ENCODE measurements at places on chromosomes 11 and 22.
A peak's percentile ranks its signal among the peaks of the same experiment; 100 is the strongest.

- DNase-seq: peak; percentile 89
These were observed 1.2 kb upstream of the RASGRP2 start for GRCh38 chr11:64745189-64745520.

- no peak for DNase-seq
These were observed at the start of gene IFITM5 for GRCh38 chr11:299081-299891. Gene IFITM5, minus strand, starts transcription at chr11:299526. Its CDS starts 36 bp downstream, at chr11:299490.

DNA sequence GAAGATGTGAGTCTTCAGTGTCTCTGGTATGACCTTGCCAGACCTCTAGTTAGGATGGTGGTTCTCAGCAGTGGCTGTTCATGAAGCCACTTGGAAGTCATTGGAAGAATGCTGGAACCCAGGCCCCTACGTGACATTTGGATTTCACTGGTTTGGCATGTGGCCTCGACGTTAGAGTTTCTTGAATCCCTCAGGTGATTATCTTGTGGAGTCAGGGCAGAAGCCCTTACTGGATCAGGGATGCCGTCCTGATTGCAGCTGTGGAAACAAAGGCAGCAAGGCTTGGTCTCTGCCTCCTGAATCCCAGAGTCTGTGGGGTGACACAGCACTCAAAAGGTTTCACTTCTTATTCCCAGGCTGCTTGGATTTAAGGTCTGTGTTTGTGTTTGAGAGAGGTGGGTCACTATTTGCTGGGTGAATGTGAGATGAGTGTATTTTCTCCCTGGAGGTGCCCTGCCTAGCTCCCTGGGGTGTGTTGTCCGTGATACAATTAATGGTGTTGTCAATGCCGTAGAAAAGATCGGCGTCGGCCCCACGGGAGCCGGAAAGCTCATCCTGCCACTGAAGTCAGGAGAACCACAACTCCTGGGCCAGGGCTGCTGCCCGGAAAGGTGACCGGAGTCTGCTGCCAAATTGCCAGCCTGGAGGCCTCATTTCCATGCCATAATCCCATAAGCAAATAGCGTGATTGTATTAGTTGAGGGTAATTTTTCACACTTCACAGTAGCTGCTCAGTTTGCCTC is 939.0 kb downstream of the BRD1 start:
- DNase-seq: no peak

- no peak for DNase-seq
These were observed 131.1 kb downstream of the DBX1 start for GRCh38 chr11:20029193-20029592.

GRCh38 chr11:127994736-127995135 is 592.6 kb downstream of the ETS1 start:
- DNase-seq: no peak

DNA sequence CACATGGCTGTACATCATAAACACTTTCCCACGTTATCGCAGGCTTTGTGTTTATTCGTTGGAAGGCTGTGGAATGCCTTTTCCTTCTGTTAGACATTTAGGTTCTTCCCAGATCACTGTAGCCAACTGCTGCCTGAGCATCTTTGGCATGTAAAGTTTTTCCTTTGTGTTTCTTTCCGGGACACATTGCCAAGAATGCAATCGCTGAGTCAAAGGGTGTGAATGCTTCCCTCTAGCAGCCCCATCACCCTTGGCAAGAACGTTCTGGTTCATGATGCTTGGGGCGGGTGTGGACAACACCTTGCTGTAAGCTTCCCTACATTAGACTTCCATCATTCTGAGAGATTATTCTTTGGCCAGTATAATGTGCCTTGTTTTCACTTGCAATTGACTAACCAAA is 136.2 kb downstream of the OSBP2 start:
- no peak for DNase-seq

- DNase-seq: no peak
These were observed 38.8 kb downstream of the RASSF10 start for GRCh38 chr11:13047884-13048283.

DNA sequence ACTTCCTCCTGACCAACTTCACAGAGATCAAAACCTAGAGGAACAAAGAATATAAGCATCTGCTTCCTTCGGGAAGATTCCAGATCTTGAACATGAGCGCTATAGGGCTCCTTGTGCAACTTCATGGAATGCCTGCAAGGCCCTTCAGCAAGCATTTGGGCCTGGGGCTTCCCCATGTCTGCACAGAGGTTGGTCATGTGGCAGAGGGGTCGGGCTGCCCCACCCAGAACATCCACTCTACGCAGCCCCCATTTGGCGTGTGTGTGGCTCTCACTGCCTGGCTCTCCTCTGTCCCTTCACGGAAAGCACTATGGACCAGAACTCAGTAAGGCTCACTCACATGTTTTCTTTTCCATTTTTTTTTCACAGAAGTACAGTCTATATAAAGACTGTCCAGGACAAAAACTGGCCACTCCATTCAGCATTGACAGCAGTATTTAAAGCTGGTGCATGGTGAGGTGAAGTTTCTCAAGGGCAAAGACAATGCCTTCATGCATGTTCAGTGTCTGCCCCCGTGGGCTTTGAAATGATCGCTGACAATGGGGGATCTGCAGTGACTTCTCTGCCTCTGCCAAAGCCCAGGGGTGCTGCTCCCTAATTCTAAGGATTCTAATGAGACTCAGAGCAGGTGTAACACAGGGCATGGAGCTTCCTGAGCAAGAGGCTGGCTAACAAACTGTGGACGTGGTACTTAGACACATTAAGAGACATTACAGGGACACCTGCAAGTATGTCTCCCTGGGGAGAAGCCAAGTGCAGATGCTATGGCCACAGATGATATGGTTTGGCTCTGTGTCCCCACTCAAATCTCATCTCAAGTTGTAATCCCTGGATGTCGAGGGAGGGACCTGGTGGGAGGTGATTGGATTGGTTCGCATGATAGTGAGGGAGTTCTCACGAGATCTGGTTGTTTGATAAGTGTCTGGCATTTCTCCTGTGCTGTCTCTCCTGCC is 66.5 kb upstream of the PITPNB start:
- DNase-seq: no peak
